Left lung (tissue), 14 donors: ENCODE measurements at places on chromosomes 1 and 21. TPM values are rescaled to one million over a fixed set of nuclear protein-coding genes. Genes with fewer than 3 reads are reported as not detected.
A peak's percentile ranks its signal among the peaks of the same experiment; 100 is the strongest.

DNA sequence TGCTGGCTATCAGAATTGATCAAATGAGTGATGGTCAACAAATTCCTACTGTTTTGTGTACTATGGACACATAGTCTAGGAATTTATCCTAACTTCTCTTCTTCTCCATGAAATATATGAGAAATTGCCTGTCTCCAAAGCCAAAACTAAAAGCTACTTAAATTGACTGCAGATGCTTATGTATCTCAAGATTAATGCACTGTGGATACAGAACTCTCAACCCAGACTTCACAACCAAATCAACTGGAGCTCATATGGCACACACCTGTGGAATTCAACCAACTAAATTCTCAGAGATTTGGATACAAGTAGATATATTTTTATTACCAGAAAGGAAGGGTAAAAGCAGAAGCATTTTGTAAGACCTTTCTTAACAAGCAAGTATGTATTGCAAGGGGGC, 566.1 kb downstream of the LTN1 start:
- no peak for DNase-seq

- no peak for DNase-seq
Measured at GRCh38 chr1:98793136-98793535, 131.6 kb downstream of the SNX7 start.

GRCh38 chr21:31580866-31581276, 78.6 kb upstream of the SOD1 start:
- peak; percentile 80 for DNase-seq

The BCAS2 gene
- 46.5 TPM for polyA plus RNA-seq

The RIIAD1 gene
- 1.9 TPM for polyA plus RNA-seq

DNA sequence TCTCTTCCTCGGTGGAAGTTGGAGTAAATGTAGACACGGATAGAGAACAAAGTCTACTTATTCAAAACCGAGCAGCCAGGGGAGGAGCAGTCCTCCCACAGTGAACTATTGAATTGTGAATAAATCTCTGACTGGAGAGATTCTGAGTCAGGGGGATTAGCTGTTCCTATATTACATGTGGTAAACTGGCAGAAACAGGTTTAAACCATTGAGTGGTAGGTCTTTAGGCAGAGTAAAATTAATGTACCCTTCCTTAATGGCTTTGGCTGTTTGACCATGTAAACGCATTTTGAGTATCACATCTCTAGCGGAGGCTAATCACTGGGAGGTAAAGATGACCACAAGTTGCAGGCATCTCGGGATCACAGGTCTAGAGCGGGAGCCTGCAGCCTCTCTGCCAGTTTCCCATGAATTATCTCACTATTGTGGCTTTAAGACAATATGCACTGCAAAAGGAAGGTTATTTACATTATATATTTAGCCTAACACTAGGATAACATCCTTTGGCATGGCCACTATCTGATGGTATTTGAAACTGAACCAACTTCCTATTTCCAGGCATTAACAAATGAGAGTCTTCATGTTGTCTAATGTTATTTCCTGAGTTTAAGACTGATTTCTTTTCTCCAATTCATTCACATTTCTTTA, 7.9 kb upstream of the DISC1 start:
- no peak for DNase-seq

The RNF187 gene
- 79.7 TPM for polyA plus RNA-seq

DNA sequence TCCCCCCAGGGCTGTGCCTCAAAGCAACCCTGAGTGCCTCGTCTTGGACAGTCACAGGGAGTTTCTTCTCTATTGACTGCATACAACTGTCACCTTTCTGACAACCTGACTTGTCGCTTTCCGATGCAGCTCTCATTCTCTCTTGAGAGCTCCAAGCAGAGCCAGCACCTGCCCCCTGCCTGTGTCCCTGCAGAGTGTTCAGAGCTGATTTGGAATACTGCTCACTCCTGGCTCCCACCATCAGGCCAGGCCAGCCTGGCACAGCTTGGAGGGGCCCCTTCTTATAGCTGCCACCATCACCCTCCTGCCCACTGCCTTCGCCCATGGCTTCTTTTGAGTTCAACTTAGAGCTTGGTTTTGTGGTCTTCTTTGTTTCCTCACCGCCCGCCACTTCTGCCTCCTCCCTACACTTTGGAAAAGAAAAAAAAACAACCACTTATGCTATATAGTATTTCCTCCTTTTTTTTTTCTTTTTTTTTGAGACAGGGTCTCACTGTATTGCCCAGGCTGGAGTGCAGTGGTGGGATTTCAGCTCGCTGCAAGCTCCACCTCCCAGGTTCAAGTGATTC, 12.3 kb downstream of the NCF2 start:
- no peak for DNase-seq

The RORC gene
- 8.1 TPM for polyA plus RNA-seq

The ZBTB21 gene
- 10.5 TPM for polyA plus RNA-seq

GRCh38 chr1:93002781-93003180, 41.5 kb upstream of the DIPK1A start:
- no peak for DNase-seq

- no peak for DNase-seq
Measured at GRCh38 chr1:222357252-222357651, 190.7 kb downstream of the HHIPL2 start.

The IL22RA1 gene
- 0.55 TPM for polyA plus RNA-seq

The SON gene
- polyA plus RNA-seq: 389 TPM
